ENCODE measurements at places on chromosomes 6 and 20.

DNA sequence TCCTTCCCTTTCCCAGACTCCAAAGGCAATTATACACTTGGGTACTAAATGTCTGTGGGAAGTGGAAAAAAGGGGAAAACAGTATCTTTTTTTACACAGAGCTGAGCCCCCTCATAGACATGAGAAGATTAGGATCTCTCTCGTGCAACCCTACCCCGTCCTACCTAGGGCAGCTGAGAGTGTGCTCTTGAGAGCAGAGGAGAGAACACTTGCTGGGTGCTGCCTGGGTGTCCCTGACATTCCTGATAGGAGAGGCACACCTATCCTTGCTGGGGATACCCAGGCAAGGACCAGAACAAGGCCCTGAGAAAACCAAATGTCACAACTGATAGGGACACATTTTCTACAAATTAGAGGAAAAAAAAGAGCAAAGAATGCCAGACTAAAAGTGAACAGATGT, 81.2 kb downstream of the PREP start:
- DNase-seq: no peak

GRCh38 chr6:129853996-129854711, 7.0 kb downstream of the TMEM244 start:
- no peak for DNase-seq

DNA sequence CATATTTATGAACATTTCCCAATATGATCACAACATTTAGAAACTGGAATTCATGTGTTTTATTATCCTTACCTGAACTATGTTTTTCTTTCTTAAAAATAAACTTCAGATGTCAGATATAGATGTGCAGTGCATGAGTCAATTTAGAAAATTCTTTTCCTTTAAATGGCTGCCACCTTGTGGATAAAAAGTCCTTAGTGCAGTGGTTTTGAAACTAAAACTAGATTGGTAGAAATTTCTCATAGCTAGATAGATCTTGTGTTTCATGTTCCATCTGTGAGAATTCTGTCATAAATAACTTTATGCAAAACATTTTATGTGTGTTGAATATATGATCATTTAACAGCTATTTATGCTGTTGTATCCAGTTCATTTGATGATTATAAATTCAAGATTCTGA, 134.9 kb downstream of the KLHL32 start:
- DNase-seq: no peak

GRCh38 chr20:8602389-8603116, 466.3 kb upstream of the PLCB4 start:
- DNase-seq: no peak

DNA sequence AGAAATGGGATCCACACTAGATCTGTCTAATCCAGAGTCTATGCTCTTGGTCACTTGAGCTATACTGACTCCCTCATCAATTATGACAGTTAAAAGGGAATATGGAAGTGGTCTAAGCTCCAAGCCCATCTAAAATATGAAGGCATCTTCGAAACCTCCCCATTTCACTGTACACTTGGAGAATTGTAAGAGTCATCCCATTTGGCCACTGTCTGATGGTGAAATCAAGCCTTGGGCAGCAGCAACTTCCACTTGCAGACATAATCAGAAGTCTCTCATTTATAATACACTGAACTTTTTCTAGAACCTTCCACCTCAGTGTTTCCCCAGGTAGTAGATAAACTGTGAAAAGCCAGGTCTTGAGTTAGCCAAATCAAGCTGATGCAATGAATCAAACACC, 26.3 kb upstream of the UBR2 start:
- no peak for DNase-seq

All from NCI-H1930 (cell line).